ENCODE measurements at places on chromosomes 3 and 15.

DNA sequence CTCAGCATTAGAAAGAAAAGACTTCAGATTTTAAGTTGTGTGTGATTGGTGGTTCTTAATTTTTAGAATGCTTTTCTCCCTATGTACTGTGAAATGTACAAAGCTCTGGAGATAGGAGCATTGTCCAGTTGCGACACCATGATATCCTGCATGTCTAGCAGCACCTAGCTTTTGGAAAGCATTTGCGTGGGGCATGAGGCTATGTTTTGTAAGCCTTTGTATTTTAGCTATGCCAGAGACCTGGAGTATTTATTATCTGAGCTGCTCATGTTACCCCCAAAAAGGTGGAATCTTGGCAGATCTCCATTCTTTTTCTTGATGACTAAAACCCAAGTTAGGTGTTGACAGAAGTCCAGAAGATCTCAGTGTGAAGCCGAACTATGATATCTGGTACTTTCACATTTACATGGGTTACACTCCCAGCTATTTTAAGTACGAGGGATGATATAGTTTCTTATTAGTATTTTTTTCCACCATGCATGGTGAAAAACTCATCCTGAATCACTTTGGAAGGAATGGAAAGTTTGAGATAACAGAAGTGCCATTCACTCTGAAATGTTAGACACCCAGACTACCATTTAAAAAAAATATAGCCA is 126.7 kb upstream of the SAMMSON start:
- peak; percentile 32 for DNase-seq

DNA sequence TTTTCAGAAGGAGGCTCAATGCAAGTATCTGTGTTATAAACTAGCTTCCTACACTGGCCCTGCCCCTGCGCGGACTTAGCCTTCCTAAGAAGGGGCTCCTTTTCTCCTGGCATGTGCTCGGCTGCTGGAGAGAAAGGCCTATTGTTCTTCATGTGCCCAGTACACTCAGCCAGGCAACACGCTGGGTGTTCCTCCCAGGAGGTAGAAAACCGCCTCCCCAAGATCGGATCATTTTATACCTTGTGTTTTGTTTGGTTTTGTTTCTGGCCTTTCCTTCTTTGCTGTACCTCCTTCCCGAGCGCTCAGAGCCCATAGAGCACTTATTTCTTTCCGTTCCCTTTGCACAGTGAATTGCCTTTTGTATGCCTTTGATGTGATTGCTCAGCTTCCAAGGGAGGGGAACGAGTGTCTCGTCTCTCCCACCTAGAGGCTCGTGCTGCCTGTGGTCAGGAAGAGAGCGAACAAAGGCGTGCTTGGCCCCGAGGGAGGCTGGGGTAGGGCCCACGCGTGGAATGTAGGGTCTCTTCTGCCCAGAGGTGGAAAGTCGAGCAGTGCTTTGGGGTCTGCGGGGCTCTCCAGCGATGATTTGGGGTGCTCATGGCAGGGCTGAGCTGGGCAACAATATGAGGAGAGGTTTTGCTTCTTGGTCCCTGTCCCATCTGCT is 30.0 kb downstream of the CCNL1 start:
- DNase-seq = peak; percentile 87

DNA sequence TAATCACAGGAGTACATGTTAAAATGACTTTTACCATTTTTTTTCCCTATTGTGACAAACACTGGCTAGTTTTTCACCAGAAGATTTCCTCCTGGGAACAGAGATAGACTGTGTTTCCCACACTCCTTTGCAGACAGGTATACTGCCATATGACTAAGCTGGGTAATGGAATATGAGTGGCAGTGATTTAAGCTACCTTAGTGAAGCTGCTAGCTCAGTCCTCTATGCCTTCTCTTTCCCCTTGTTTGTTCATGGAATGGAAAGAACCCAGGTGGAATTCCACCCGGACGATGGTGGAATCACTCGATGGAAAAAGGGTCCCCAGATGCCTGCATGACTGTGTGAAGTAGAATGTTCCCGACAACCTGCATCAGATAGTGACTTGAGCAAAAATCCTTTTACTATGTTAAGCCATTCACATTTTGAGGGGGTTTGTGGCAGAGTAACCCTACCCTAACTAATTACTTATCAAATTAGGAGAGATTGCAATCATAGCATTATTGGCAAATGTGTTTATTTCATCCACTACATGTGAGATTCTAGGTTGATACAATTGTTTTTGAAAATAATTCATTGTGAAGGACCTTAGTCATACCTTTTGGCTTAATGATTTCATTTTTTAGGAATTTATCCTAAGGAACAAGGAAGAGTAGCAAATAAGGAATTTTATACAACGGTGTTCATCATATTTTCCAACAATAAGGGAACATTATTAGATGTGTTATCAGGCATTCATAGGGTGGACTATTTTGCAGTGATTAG is 16.5 kb downstream of the THSD4 start:
- DNase-seq = peak; percentile 61

GRCh38 chr15:66094331-66094730 is 159.2 kb downstream of the MEGF11 start:
- no peak for DNase-seq

DNA sequence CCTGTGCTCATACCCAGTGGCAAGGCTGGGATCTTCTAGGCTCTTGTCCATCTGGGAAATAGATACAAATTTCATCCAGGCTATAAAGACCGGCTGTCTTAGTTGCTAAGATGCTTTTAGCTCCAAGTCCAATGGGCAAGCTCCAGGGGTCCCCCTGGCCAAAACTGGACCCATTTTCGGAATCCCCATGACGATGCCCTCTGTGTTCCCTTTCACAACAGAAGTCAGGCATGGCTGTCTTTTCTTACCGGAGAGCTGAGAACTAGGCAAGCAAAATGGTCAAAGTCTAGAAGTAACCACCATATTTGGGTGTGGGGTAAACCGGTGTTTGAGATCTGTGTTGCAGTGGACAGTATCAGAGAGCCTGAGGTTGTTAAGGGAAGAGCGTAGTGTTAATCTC is 1.0 kb downstream of the GLYCTK start:
- DNase-seq = no peak

DNA sequence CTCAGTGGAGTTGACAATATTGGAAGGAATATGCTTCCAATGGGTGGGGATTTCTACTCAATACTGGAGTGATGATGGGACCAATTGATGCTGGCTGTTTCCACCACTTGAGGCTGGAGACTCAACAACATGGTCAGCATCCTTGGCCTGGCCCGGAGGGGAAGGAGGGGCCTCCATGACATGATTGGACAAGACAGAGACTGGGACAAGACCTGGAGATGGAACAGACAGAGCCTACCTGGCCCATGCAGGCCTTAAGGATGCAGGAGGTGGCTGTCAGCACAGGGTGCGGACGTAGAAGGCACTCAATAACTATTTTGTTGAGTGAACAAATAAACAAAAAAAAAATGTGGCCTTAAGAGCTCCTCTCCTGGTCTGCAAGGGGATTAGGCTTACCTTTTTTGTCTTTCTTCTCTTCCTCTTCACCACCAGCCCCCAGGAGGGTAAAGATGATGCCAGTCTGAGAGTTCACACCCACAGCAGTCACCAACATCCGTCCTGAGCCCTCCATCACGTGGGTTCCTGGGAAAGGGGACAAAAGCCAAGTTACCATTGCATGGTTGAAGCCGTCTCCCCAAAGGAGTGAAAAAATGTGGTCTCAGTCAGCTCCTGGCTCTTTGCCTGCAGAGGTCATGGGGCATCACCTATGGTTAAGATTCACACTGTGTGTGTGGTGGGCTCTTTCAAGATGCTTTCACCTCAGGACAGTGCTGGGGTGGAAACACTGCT is 67.1 kb upstream of the SEC13 start:
- no peak for DNase-seq

DNA sequence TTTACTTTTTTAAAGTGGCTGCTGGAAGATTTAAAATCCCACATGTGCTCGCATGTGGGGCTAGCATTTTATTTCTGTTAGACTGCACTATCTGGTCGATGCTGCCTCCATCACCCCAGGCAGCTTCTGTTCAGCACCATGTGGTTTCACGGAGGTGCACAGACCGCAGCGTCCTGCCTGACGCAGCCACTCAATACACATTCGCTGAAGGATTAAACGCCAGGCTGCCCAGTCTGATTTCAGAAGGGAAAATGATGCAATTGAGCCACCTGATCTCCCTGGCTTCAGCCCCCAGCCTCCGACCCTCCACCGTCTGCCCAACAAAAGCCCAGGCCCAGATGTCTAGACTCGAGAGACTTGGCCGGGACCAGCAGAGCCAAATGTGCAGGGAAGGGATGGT is 84.5 kb downstream of the MEGF11 start:
- DNase-seq = no peak

GRCh38 chr3:38038447-38038911 is 529 bp upstream of the DLEC1 start:
- no peak for DNase-seq
